EL (cell line): ENCODE measurements at places on chromosomes 2 and 18.

DNA sequence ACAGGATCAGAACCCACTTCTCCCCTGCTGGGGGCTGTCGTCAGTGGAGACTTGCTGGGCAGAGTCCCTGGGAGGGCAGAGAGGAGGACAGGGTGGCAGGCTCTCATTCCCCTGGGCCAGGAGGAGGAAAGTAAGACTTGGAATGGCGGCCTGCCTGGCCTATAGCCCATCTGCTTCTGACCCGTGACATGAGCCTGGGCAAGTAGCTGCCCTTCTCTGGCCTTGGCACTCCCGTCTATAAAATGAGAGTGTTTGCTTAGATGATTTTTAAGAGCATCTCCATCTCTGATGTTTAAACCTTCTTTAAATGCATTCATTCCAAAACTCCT, 173.0 kb downstream of the DDX1 start:
- DNase-seq = no peak

DNA sequence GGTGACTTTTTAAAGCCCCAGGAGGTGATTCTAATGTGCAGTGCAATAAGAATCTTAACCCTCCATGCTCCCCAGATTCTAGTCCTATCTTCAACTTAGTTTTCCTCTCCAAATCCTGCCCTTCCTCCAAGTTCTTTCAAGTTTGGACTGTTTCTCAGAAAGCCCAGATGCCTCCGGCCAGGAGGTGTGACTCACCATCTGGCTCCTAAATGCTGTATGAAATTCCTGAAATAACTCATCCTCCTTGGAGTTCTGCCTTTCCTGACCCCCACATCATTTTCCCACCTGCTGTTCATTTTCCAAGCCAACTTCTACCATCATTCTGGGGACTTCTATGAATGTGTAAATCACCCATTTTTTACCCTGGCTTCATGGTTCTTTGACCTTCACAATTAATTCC, 118.2 kb upstream of the NOL4 start:
- no peak for DNase-seq

- DNase-seq = no peak
These were observed 33.2 kb downstream of the SNED1 start for GRCh38 chr2:241031436-241032165.

DNA sequence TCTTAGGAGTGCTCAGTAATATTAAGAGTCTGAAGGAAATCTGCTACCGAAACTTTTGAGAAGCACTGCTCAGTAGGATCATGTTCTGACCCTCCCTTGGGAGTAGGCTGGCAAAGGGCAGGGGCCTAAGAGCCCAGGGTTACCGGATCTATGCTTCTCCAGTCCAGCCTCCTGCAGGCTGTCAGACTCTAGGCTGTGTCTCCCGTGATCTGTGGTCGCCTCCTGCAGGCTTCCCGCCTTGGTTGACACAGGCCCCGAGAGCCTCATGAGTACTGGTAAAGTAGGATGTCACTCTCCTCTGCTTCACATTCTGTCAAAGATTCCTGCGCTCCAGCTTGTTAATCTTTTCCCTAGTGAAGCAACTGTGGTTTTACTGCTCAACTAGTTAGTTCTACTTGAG, 647.8 kb upstream of the RAB6C start:
- no peak for DNase-seq

- DNase-seq = no peak
These were observed 6.4 kb downstream of the ABCG8 start for GRCh38 chr2:43845181-43845580.

DNA sequence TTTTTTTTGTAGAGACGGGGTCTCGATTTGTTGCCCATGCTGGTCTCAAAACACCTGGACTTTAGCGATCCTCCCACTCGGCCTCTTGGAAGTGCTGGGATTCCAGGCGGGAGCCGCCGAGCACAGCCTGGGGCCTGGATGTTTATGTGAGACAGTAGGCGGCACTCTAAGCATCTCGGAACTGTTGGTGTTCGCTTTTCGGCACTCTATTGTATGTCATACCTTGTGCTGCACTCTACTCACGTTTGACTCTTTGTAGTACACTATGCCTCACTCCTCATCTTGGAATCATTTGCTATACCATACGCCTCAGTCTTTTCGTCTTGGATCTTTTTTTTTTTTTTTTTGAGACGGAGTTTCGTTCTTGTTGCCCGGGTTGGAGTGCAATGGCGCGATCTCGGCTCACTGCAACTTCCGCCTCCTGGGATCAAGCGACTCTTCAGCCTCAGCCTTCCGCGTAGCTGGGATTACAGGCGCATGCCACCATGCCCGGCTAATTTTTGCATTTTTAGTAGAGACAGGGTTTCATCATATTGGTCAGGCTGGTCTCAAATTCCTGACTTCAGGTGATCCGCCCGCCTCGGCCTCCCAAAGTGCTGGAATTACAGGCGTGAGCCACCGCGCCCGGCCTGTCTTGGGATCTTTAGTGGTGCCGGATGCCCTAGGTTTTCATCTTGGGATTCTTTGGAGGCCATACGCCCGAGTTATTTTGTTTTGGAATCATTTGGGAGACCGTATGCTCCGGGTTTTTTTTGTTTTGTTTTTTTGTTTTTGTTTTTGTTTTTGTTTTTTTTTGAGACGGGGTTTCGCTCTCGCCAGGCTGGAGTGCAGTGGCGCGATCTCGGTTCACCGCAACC, 24.2 kb upstream of the ZDBF2 start:
- DNase-seq = peak; percentile 27

GRCh38 chr2:183172220-183172887, 48.1 kb downstream of the NUP35 start:
- DNase-seq = no peak

DNA sequence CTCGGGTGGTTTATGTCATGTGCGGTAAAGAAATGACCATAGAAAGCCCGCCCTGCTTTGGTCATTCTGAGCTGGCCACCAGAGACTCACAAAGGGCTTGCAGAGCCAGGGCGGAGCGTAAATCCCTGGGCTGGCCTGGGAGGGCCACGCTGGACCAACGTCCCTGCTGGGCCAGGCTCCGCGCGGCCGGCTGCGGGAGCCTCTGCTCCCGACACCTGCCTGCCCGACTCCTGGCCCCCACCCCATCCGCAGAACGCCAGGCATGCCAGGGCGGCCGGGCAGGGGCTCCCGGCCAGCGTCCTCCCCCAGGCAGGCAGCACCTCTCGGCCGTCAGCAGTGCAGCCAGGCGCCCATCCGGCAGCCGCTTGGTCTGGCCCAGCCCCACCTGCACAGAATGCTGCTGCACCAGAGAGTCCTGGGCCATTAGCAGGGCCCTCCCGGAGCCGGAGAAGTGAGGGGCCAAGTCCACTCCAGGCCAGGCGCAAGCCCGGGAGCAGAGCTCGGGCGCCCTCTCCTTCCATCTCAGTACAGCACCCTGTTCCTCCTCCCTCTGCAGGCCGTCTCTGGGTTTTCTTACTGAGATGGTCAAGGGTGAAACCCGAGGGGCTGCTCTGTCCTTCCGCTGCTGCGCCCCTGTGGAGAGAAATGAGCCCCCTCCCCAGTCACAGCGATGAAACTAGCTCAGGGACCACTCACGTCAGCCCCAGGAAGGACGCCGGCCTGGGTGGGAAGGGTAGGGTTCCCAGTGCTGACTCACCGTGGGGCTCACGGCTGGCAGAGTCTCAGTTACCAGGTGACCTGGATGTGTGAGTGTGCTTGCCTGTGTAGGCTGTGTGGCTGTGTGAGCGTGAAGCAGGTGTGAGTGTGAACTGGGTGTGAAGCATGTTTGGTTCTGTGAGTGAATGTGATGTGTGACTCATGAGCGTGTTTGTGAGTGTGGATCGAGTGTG, 83.3 kb downstream of the PTGR3 start:
- DNase-seq = peak; percentile 8

GRCh38 chr2:241069821-241070281, 32.2 kb downstream of the MTERF4 start:
- no peak for DNase-seq

- no peak for DNase-seq
These were observed 4.0 kb upstream of the DGUOK start for GRCh38 chr2:73922681-73923080.

DNA sequence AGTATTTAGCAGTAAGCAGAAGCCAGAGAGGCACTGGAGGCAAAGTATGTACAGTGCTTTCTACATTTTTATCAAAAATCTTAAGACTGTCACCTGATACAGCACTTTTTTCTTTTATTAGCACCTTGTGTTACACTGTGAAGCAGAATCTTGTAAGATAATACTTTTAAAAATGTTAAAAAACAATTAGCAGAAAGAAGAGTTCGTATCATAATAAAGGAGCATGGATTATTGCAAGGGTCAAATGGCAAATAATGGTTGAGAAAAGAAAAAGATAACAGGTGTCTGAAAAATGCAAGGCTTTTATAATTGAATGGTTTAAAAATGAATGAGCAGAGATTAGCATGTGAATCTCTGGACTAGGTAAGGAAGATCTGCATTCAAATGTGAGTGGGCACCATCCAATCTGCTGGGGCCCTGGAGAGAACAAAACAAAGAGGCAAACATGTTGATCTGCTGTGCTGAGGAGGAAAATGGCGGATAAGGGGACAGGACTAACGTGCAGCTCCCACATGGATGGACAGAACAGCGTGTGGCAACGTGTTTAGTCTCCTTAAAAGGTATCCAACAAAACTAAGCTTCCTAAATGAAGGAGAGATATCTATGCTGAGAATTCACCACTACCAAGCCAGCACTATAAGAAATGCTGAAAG, 9.5 kb downstream of the CEBPZOS start:
- DNase-seq = no peak

DNA sequence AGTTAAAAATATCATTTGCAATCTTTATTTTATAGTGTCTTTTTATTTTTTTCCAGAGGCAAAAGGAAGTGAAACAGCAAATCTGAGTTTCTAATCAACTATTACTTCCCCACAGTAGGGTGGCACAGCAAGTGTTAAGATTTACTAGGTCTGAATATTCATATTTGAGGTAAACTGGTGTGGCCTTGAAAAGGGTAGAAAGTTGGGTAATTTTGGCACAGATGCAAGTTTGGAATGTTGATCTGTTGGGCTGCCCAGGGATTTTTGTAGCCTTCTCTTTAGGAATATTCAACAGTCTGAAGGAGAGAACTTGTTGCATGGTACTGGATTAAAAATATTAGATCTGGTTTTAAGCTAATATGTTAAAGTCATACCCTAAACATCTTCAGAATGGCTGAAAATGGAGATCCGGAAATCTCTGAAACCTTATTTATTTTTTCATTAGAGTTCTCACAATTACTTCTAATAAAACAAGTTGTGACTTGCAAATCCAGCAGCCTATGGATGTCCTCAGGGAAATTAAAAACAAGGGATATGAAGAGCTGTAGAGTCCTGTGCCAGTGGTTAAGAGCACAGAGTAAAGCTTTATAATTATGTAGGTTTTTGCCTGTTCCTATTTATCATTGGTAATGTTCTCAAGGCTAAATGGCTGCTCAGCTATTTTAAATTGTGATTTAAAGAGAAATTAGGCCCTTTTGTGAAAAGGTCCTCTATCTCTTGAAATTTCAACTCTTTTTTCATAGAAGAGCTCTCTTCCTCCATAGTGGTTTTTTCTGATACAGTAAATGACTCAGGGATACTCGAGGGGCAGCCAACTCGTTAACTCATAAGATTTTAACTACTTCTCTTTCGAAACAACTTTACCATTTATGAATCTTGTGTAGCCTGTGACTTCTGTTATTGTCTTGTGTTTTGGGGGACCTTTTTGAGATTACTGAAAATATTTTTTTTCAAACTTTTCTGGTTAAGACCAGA, 11.0 kb downstream of the TANK start:
- DNase-seq = peak; percentile 10

DNA sequence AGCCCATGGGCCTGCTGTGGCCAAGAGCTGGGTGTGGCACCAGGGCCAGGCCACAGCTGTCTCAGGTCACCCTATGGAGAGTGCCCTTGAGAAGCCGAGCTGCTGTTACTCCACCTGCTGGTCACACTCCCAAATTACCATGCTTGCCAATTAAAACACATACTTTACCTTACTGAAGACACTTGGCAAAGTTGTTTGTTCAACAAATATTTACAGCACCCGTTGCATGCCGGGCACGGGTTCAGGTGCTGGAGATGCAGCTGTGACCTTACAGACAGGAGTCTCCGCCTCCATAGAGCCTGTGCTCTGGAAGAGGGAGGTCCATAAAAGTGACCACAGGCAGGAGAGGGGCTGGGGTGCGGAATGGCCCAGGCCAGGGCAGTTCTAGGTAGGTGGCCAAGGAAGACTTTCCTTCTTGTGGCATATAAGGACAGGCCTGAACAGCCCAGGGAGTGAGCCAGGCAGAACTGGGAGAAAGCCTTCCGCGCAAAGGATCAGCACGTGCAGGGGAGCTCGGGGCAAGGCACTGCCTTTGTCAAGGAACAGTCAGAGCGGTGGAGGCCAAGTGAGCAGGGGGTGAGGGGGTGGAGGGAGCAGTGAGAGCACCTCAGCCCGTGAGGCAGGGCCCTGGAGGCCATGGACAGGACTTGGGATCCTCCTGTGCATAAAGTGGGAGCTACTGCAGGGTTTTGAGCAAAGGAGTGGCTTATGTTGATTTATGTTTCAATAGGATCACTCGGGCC, 23.6 kb upstream of the RBM44 start:
- peak; percentile 53 for DNase-seq

DNA sequence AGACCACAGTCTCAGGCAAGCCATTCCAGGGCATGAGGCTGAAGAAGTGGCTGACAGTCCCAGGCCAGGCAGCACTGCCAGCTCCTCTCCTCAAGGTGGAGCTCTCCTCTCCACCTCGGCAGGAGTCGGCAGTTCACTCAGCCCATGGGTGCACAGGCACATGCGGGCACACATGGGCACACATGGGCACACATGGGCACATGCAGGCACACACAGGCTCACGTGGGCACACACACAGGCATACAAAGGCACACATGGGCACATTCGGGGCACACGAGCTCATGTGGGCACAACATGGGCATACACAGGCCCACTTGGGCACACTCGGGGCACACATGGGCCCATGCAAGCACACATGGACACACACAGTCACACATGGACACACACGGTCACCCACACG, 65.3 kb upstream of the TAF1B start:
- DNase-seq = no peak

DNA sequence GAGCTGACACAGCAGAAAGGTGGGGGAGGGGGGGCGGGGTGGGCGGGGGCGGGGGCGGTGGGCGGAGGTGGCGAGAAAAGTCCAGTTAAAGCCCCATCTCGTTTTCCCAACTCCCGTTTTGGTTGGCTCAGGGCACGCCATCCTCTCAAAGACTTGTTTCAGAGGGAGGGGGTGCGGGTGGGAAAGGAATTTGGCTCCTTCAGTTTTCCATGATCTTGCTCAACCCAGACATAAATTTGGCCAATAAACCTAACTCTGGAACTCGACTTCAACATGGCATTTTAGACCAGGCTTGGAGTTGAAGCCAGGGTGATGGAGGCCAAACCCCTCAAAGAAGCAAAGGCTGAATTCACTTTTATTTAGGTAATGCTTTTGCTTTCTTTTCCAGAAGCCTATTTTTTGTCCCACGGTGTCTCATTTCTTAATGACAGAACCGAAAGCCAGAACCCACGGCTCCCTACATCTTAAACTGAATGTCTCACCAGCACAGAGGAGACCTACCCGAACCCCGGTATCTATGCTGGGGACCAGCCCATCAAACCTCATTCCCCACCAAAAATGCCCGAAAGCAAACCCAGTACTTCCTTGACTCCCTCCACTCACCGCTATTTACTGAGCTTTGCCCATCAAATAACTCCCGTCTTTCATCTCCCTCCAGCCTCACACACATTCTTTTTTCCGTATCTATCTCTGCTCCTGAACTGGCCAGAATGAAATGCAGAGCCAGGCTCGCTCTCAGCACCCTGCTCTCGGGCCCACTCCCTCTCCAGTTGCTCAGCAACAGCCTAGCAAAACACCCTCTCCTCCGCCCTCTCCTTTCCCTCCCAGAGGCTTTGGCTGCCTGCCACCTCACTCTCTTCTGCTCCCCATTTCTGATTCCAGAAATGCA, 4.3 kb downstream of the IGFBP5 start:
- peak; percentile 73 for DNase-seq
